A549 treated with CORT108297 at 1 μM for 4 hours (cell line): ENCODE measurements at places on chromosomes 3 and 15. TPM values are rescaled to one million over a fixed set of nuclear protein-coding genes. Genes with fewer than 3 reads are reported as not detected.

NR2E3 gene
- 0.12 to 0.39 TPM (median 0.21 TPM) in 5 replicates for total RNA-seq

GP5 gene
- not detected in 5 replicates for total RNA-seq

COLQ gene
- total RNA-seq = 0.13 to 0.68 TPM (median 0.44 TPM) in 5 replicates

COL6A5 gene
- total RNA-seq = not detected in 5 replicates

CXCR6 gene
- total RNA-seq = not detected in 5 replicates

PPP1R14D gene
- 0.10 to 0.28 TPM in 2 of 5 replicates, not detected in the others for total RNA-seq

NFKBIZ gene
- total RNA-seq = 5.7 to 11.2 TPM (median 8.2 TPM) in 5 replicates

SCG5 gene
- total RNA-seq = 2.1 to 2.8 TPM (median 2.2 TPM) in 5 replicates

RLBP1 gene
- total RNA-seq = not detected in 5 replicates

APOD gene
- 0.50 to 1.1 TPM (median 0.58 TPM) in 5 replicates for total RNA-seq
